Amniotic stem cell (primary cell): ENCODE measurements at places on chromosomes 13 and 19.

GRCh38 chr19:3691726-3692125, 8.5 kb downstream of the PIP5K1C start:
- DNase-seq = no peak

GRCh38 chr19:56094449-56094848, 26.6 kb downstream of the ZNF787 start:
- no peak for DNase-seq

DNA sequence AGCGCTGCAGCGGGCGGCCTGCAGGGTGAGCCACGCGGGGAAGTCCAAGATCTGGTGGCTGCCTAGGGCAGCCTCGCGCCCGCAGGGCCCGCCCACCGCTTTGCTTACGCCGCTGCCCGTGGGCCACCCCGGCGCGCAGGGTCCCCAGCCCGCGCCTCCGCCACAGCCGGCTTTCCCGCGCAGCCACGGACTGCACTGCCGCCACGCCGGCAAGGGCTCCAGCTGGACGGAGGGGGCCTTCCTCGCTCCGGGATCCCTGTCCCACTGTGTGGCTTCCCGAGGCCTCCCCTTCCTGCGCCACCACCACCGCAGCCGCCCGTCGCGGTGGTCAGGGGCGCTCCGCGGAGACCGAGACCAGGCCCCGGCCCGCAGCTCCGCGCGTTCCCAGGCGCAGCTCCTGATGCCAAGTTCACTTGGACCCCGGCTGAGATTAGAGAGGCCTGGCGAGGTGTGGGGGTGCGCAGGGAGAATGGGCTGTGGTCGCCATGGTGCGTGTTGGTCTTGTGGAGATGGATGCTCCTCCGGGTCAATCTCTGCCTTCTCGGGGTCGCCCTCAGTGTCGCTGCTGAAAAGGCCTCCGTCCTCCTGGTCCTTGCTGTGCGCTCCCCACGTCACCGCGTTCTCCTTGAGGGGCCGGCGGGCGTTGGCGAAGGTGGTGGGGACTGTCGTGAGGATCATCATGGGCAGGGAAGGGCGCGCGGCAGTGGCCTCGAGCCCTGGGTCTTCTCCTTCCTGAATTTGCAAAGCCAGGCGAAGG, 17.9 kb upstream of the RNF17 start:
- DNase-seq = no peak

DNA sequence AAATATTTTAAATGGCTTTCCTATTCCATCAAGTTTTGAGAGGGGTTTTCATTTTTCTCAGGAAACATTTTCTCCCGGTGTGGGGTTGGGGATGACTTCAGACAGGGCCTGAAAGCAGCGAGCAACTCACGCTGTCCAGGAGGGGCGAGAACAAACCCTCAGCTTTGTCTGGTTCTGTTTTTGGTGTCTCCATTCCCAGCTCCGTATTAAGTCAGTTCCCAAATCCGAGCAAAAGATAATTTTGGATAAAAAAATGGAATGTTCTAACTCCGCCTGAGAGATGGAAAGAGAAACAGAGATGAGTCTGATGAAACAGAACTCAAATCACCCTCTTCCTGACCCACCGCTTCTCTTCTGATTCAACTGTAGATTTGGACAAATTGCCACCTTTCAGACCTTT, 38.4 kb downstream of the RFX2 start:
- DNase-seq = no peak

DNA sequence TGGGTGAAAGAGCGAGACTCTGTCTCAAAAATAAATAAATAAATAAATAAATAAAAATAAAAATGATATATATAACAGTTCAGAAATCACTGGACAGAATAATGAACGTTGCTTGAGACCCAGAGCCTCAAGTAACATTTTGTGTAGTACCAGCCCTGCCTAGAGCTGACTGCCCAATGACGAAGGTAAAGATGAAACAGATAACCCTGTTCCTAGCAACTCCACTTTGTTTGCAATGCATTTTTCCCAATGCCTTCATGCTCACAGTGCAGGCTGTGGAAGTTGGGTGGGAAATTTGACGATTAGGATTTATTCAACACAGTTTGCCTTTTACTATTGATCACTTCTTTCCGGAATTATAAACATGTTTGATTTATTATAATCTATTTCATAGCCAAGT, 22.2 kb upstream of the FRY start:
- no peak for DNase-seq

DNA sequence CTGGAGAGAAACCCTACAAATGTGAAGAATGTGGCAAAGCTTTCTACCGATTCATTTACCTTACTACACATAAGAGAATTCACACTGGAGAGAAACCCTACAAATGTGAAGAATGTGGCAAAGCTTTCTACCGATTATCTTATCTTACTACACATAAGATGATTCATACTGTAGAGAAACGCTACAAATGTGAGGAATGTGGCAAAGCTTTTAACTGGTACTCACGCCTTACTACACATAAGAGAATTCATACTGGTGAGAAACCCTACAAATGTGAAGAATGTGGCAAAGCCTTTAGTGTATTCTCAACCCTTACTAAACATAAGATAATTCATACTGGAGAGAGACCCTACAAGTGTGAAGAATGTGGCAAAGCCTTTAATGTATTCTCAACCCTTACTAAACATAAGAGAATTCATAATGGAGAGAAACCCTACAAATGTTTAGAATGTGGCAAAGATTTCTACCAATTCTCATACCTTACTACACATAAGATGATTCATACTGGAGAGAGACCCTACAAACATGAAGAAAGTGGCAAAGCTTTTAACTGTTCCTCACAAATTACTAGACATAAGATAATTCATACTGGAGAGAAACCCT, 12.9 kb upstream of the ZNF493 start:
- DNase-seq = no peak

- no peak for DNase-seq
Observed at GRCh38 chr19:49145573-49146407, 9.4 kb downstream of the HRC start.

GRCh38 chr19:7559102-7559501, 23.6 kb downstream of the PNPLA6 start:
- DNase-seq = no peak

DNA sequence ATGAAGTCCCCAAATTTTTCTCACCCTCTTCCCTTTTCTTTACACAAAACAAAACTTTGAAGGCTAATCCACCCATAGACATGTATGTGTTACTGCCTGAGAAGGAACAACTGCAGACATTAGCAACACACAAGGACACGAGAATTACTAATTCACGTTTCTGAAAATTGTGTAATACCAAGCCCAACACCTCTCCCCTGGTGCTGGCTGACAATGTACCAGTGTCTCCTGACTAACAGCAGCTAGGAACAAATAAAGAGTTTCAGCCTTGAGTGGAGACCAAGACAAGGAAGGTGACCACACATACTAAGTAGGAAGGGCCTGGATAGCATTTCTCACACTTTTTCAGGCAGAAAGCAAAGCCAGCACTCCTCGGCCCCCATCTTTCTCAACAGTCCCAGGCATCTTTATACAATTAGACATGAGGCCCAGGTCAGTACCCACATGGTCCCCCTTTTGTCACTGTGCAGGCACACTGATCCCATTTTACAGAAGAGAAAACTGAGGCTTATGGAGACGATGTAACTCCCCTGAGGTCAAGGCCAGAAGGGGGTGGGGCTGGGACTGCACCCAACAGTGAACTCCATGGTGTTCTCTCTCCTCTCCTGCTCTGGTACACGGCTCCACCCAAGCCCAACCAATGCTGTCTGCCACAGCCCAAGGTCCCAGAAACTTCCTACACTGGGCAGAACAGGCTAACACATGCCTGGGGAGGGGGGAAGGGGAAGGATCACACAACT, 8.7 kb downstream of the BRD4 start:
- no peak for DNase-seq

DNA sequence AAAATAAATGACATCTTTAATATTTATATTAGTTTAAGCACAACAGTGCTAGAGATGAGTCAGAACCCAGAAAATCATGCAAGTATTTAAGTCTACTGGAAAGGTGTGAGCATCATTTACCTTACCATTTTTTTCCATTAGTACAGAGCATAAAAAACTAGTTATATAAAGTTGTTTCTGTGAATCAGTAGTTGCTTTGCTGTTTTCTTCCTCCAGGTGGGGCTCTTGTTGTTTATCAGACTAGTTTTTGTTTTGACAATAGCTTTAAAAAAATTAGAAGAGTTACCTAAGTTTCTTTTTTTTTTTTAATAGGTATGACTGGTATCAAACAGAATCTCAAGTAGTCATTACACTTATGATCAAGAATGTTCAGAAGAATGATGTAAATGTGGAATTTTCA, 12.7 kb downstream of the SUGT1 start:
- DNase-seq = no peak

DNA sequence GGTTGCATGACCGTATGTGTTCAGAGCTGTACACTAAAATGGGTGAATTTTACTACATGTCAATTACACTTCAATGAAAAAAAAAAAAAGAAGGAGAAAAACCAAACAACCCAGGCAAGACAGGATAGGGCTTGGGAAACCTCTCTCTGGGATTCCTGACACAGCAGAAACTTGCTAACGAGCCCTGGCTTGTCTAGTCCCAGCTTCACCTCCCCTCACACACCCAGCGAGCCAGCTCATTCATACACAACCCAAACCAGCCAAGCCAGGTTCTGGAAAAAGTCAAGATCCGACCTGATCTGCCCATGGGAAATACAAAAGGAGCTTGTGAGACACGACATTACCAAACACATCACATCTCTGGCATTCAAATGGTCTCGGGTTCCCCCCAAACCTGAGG, 3.7 kb upstream of the TECR start:
- no peak for DNase-seq

- no peak for DNase-seq
Observed at GRCh38 chr19:33865306-33865705, 68.6 kb downstream of the KCTD15 start.

DNA sequence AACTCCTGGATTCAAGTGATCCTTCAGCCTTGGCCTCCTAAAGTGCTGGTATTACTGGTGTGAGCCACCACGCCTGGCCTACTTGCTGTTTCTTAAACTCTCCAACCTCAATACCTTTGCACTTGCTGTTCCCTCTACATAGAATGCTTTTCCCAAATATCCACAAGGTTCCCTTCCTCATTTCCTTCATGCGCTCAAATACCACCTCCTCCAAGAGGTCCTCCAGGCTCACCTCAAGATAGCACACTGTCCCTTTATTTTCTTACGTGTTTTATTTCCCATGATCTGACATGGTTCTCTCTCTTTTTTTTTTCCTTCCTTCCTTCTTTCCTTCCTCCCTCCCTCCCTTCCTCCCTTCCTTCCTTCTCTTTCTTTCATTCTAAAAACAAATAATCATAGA, 13.5 kb downstream of the RDH8 start:
- DNase-seq = no peak

- no peak for DNase-seq
Observed at GRCh38 chr19:10557603-10558197, 8.1 kb downstream of the KRI1 start.

GRCh38 chr19:10462557-10462956, 40.6 kb downstream of the KEAP1 start:
- no peak for DNase-seq

GRCh38 chr13:41029629-41030028, 10.5 kb upstream of the ELF1 start:
- DNase-seq = no peak

DNA sequence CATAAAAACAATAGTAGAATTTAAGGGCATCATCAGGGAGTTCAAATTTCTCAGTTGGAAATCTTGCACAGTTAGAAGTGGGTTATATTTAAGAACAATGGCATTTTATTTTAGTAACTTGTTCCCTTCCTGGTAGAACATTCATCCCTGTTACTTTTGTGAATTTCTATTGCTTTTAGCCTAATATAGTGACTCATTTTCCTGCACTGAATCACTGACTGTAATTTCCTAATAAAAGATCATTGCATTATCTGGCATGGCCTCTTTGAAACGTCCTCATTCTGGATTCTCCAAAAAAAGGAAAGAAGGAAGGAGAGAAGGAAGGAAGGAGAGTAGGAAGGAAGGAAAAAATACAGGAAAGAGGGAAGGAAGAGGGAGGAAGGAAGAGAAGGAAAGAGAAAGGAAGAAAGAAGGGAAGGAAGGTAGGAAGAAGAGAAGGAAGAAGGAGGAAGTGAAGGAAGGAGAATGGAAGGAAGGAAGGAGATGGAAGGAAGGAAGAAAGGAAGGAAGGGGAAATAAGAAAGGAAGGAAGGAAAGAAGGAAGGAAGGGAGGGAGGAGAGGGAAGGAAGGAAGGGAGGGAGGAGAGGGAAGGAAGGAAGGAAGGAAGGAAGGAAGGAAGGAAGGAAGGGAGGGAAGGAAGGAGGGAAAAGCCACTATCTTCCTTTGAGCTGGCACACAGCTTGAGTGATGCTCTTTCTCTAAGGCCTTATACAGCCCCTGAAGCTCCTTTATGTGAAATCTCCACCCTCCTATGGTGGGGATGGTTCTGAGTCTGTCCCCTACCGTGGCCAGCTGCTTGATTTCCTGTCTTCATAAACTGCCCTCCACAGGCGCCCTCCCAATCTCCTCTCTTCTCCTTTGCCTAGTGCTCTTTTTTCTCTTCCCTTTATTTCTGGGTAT, 29.8 kb upstream of the TM9SF2 start:
- DNase-seq = no peak

- no peak for DNase-seq
Observed at GRCh38 chr13:100069278-100069677, 19.6 kb upstream of the PCCA start.

- no peak for DNase-seq
Observed at GRCh38 chr19:42421591-42422031, 5.6 kb downstream of the LIPE start.

DNA sequence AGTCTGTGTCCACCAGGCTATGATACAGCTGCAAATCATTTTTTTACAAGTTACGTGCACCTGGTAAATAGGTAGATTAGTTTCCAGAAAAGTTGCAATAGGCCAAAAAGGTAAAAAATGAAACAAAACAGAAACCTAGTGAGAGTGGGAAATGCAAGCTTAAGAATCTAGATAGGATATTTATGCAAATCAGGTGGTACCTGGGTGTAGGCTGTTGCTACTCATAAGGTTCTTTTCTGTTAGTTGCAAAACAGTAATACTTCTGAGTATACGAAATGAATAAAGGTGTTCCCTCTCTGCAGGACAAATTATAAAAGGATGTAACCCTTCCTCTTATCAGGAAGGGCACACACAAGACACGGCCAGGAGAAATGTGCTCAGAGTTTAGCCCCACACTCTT, 97.9 kb downstream of the UGGT2 start:
- DNase-seq = no peak

GRCh38 chr13:73266640-73267180, 207.9 kb downstream of the KLF5 start:
- no peak for DNase-seq

- DNase-seq = no peak
Observed at GRCh38 chr19:58395220-58395978, at the start of gene RNF225. Gene RNF225, plus strand, starts transcription at chr19:58395656. Its CDS starts 434 bp downstream, at chr19:58396090.
